ENCODE measurements at places on chromosomes 7 and 10. TPM values are rescaled to one million over a fixed set of nuclear protein-coding genes. Genes with fewer than 3 reads are reported as not detected.

Gene GPR141
- total RNA-seq: 0.25 TPM

Gene ENTPD7
- 2.7 TPM for total RNA-seq

Gene LRRC18
- total RNA-seq: not detected

Gene C10orf143
- 11.0 TPM for total RNA-seq

Gene GARS1
- 120 TPM for total RNA-seq

Gene COL26A1
- not detected for total RNA-seq

Gene SVOPL
- 1.2 TPM for total RNA-seq

Gene COL17A1
- 0.16 TPM for total RNA-seq

DNA sequence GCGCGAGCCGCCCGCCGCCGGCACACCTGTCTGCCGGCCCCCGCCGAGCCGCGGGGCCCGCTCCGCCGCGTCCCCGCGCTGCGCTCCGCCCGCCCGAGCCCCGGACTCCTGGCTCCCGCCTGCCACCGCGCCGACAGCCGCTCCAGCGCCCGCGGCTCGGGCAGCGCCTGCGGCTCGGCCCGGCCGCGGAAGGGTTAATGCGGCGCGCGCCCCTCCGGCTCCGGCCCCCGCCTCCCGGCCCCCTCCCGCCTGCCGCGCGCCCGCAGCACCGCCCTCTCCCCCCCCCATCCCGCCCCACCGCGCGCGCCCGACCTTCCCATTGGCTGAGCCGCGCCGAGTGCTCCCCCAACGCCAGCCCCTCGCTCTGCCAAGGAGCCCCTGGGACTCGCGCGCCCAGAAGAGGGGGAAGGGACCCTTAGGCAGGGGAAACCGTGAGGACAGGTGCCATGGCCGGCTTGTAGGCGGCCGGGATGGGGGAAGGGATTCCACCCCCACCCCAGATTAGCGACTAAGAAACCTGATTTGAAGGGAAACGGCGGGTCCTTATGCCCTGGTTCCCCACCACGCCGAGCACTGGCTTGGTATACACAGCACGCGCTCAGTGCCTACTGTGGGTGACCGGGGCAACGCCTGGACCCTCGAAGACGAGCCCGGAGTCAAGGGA lies at the start of gene KCNH2:
TSS of gene KCNH2 (minus strand) at position 196 of the 664 bp plus-strand sequence. CDS start 408 bp downstream, outside the sequence.
- peaks cover 2% of the 10 kb centered on the region for H3K27me3 ChIP-seq
- no peaks in the 10 kb centered on the region for H3K36me3 ChIP-seq
- peak within 1 kb of the TSS; percentile 63 for H3K4me3 ChIP-seq
- H3K27ac ChIP-seq: no peak within 1 kb of the TSS

- peaks cover 6% of the 10 kb centered on the region for H3K36me3 ChIP-seq
- no peak for DNase-seq
- no peak overlapping the region for H3K4me3 ChIP-seq
These were observed 116.5 kb downstream of the ZMIZ1 start for GRCh38 chr10:79185067-79185774.

DNA sequence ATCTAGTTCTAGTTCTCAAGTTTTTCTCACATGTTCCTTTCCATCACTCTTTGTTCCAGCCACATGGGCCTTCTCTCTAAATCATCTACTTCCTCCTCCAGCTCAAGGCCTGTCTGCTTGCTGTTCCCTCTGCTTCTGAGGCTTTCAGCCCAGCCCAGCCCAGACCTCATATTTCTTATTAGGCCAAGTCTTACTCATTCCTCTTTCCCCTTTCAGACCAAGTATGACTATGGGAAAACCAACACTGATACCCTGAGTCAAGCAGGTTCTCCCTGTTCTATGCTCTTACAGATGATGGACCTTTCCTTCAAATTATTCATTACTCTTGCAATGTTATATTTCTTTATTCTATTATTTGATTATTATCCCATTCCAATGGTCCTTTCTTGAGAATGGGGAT lies 80.3 kb upstream of the SEM1 start:
- no peak overlapping the region for H3K27ac ChIP-seq
- H3K4me3 ChIP-seq: no peak overlapping the region
- no peaks in the 10 kb centered on the region for H3K36me3 ChIP-seq
- H3K4me1 ChIP-seq: no peaks in the 10 kb centered on the region
- no peak for DNase-seq

- no peak overlapping the region for H3K27ac ChIP-seq
- H3K4me3 ChIP-seq: no peak overlapping the region
- H3K27me3 ChIP-seq: no peaks in the 10 kb centered on the region
These were observed 407.7 kb downstream of the SH2D4B start for GRCh38 chr10:80945264-80945880.

DNA sequence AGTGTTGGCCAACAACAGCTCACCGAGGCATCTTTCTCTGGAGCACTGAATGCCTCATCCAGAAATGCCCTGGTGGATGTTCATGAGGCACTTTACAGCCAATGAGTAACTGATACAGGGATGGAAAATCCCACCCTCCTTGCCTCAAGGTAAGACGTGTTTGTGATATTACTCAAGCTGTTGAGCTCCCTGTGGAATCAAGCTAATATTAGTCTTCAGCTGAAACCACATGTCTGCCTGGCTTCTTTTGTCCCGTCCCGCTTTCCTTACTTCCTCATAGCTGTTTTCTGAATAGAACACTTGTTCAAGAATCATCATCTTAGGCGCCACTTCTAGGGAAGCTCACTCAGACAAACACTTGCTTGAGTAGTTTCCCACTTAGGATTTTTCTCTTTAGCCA lies 422.4 kb downstream of the INHBA start:
- no peaks in the 10 kb centered on the region for H3K27me3 ChIP-seq
- H3K4me3 ChIP-seq: no peak overlapping the region
- no peak for DNase-seq
- no peaks in the 10 kb centered on the region for H3K36me3 ChIP-seq

GRCh38 chr7:1679326-1679965 lies 9.4 kb downstream of the ELFN1 start:
- no peak overlapping the region for H3K27ac ChIP-seq
- no peak for DNase-seq
- no peaks in the 10 kb centered on the region for H3K36me3 ChIP-seq
- H3K27me3 ChIP-seq: no peaks in the 10 kb centered on the region

DNA sequence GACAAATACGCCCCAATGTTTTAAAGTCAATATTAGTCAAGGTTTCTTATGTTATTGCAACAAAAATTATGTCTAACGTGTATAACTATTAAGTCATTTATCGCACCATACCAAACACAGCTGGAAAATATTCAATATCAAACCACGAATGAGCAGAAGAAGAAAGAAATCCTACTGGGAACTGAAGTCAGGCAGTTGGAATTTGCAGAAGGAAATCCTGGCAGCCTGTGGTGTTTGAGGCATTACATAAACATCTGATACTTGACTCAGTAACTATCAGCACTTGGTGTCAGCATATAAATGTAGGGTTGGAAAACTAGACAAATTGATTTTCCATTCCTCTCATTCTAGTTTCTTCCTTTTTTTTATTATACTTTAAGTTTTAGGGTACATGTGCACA lies 83.4 kb upstream of the NUPR2 start:
- DNase-seq: no peak
- no peaks in the 10 kb centered on the region for H3K36me3 ChIP-seq
- H3K4me1 ChIP-seq: no peaks in the 10 kb centered on the region

- no peak overlapping the region for H3K27ac ChIP-seq
- no peak overlapping the region for H3K4me3 ChIP-seq
- no peak for DNase-seq
- H3K4me1 ChIP-seq: no peaks in the 10 kb centered on the region
- no peaks in the 10 kb centered on the region for H3K36me3 ChIP-seq
These were observed 333.9 kb downstream of the AUTS2 start for GRCh38 chr7:69932034-69932628.

DNA sequence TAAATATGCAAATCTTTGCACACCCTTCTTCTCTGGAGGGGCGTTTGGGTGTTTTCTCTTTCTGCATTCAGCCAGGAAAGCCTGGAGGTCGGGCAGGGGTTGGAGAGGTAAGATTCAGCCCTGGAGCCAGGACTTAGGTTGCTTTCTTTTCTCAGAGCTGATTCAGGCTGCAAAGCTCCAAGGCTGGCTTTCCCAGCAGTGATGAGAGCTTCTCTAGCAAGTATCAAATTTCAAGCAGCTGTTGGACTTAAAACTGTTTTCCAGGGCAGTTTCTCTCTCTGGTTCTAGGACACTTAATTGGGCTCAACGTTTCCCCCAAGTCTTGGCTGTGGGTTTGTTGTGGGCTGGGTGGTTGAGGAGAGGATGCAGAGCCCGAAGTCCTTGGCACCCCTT lies 608 bp downstream of the AKR1B10 start:
- H3K4me3 ChIP-seq: no peak overlapping the region
- no peak overlapping the region for H3K27ac ChIP-seq
- H3K27me3 ChIP-seq: no peaks in the 10 kb centered on the region
- DNase-seq: no peak
- H3K4me1 ChIP-seq: no peaks in the 10 kb centered on the region

GRCh38 chr10:67783606-67784294 lies 54.2 kb downstream of the DNAJC12 start:
- no peaks in the 10 kb centered on the region for H3K27me3 ChIP-seq
- DNase-seq: no peak

- H3K4me1 ChIP-seq: no peaks in the 10 kb centered on the region
- no peak overlapping the region for H3K27ac ChIP-seq
- no peaks in the 10 kb centered on the region for H3K36me3 ChIP-seq
- H3K4me3 ChIP-seq: no peak overlapping the region
- no peaks in the 10 kb centered on the region for H3K27me3 ChIP-seq
- DNase-seq: no peak
These were observed 535.9 kb upstream of the POT1 start for GRCh38 chr7:125465527-125465926.

DNA sequence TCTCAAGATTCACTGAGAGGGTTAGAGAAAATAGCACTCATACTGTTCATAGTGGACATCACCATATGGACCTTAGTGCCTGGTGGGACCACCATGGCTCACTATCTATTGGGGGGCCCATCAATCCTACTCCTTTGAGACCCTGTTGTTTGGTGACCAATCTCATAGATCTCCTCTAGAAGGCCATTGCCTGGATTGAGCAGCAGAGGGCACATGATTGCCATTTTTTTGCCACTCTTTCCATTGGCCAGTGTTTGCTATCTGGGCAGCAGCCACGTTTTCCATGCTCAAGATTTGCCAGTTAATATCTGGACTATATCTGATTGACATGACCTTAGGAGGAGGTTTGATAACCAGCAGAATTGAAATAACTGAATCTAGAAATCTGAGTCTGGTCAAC lies 244.5 kb downstream of the ITGB1 start:
- H3K27ac ChIP-seq: no peak overlapping the region
- H3K36me3 ChIP-seq: no peaks in the 10 kb centered on the region
- no peak overlapping the region for H3K4me3 ChIP-seq
- H3K27me3 ChIP-seq: no peaks in the 10 kb centered on the region
- DNase-seq: no peak

DNA sequence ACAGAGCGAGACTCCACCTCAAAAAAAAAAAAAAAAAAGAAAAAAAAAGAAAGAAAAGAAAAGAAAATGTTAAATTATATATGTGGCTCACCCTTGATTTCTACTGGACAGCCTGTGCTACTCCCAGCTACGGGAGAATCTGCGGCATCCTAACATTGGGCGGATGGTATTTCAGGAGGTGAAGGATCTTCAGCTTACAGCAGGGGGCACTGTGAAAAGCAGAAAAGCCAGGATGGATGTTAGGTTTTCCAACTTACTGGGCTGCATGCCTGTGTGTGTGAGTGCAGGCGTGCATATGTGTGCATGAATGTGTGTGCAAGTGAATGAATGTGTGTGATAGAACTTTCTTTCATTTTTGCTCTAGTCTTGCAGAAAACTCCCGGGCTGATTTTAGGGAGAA lies 1066.5 kb downstream of the TYW1 start:
- no peaks in the 10 kb centered on the region for H3K4me1 ChIP-seq
- H3K36me3 ChIP-seq: no peaks in the 10 kb centered on the region
- no peak overlapping the region for H3K4me3 ChIP-seq
- no peaks in the 10 kb centered on the region for H3K27me3 ChIP-seq

- H3K27ac ChIP-seq: no peak overlapping the region
- no peaks in the 10 kb centered on the region for H3K36me3 ChIP-seq
- DNase-seq: no peak
These were observed 159.5 kb upstream of the ZNF32 start for GRCh38 chr10:43808136-43808535.
